ENCODE measurements at places on chromosomes 7 and 10.

GRCh38 chr10:128124813-128125403, 1.3 kb downstream of the MKI67 start:
- DNase-seq: no peak

- DNase-seq: no peak
These were observed 342.3 kb upstream of the NRP1 start for GRCh38 chr10:33676606-33677339.

DNA sequence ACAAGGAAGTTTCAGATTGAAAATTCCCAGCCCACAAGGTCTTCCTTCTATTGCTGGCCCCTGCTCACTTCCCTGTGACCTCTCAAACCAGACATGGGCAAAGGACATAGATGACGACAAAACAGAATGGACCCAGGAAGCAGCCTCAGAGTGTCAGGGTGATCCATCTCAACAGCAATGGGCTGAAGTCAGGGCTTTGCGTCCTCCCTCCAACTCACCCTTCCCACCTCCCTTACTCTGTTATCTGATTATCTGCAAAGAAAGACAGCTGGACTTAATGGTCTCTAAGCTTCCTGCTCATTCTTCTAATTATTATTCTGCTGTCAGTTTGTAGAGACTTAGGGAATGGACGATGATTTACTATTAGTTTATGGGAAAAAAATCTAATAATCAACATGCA, 115.9 kb downstream of the PIP4K2A start:
- no peak for DNase-seq

DNA sequence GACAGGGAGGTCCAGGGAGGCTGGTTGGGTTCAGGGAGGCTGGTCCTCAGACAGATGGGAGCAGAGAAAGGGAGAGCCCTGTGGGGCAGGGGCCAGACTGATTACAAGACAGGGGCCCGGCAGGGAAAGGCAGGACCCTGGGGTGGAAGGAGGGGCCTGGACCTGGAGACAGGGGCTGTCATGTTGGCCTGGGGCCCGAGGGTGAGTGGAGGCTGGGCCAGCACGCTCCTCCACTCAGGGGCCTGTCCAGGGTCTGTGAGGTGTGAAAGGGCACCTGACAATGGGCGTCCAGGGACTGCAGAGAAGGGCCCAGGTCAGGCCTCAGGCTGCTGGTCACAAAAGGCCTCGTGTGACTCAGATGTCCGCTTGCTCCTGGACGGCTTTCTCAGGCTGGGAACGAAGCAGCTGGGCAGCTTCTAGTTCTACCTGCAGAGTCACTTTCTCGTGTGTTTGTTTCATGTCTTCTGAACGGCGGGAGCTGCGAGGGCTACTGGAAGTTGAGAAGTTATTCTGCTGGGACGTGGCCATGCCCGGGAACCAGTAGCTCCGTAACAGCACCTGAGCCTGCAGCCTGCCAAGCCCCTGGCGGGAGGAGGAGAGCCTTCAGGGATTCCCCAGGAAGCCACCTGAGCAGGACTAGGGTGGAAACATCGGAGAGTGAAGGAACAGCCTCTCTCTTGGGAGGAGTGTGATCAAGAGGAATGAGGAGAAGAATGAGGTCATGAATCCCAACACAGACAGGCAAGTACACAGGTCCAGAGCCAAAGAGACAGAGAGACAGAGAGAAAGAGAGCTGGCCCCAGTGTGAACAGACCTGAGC, 65.8 kb downstream of the KLF6 start:
- no peak for DNase-seq

GRCh38 chr10:76185471-76186301, 754.3 kb downstream of the LRMDA start:
- no peak for DNase-seq

DNA sequence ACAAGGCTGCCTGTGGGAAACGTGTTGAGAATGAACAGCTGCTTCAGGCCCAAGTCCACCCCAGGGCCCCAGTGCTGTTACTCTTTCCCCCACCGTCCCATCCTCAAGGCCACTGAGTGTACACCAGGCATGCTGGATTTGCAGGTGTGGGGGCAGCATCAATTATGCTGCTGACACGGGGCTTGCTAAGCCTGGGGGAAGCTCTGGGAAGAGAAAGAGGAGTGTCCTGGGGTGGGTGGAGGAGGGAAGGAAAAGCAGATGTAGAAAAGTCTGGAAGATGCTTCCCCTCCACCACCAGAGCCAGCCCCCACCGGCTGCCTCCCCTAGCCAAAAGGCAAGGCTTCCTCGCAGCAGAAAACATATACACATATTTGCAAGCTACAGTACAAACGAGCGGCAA, 153.9 kb downstream of the CDH23 start:
- DNase-seq: no peak

- no peak for DNase-seq
These were observed 132.9 kb downstream of the FAM204A start for GRCh38 chr10:118209215-118209614.

DNA sequence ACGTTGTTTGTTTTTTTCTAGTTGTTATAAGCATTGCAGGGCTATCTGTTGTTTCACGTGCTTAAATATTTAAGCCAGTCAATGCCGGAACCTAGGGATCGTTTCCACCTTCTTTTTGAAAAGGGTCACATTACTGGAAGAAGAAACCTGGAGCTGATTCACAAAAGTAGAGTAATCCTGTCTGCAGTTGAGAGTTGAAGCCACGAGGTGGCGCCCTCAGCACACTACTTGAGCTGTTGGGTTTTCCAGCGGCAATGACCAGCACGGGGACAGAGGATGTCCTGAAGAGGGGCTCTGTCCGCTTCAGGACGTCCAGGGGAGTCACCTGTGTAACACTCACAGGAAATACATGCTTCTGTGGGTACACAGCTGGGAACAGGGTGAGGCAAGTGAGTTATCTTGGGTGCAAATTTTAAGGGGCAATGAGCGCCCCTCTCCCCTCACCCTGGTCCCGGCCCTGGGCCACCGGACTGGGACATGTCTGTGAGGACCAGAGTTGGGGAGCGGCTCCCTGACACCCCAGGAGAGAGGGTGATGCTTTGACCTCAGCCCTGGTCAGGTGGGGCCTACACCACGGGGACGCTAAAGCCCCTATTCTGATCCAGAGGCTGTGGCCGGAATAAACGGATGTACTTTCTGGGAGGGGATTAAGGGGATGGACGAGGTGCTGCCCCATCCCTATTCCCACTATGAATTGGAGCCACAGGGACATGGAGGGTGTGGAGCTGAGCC, 26.3 kb upstream of the WDFY4 start:
- DNase-seq: peak; percentile 52

- DNase-seq: peak; percentile 27
These were observed 2.2 kb downstream of the CRTAC1 start for GRCh38 chr10:98028168-98028770.

Data from NCI-H226 (cell line).